ENCODE measurements at places on chromosomes 12 and 14. TPM values are rescaled to one million over a fixed set of nuclear protein-coding genes. Genes with fewer than 3 reads are reported as not detected.

The LBHD2 gene
- not detected for total RNA-seq

DNA sequence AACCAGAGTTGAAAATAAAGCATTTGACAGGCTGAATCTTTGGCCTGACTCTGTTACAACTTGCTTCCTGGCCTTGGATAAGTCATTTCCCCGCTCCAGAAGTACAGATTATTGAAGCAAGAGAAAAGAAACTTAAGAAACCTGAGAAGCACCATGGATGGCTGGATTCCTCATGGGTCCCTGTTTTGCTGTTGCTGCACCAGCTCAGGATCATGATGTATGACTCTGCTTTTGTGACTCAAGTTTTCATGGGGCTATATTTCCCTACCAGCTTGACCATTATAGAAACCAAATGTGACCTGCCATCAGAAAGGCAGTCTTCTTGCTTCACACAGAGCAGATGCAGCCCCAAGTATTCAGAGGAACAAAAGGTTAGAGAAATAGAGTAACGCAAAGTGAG is 921.8 kb downstream of the BCL11B start:
- no peak for DNase-seq

- DNase-seq = no peak
These were observed 111.9 kb upstream of the CCDC175 start for GRCh38 chr14:59688224-59689170.

The ENDOU gene
- 0.89 TPM for total RNA-seq

DNA sequence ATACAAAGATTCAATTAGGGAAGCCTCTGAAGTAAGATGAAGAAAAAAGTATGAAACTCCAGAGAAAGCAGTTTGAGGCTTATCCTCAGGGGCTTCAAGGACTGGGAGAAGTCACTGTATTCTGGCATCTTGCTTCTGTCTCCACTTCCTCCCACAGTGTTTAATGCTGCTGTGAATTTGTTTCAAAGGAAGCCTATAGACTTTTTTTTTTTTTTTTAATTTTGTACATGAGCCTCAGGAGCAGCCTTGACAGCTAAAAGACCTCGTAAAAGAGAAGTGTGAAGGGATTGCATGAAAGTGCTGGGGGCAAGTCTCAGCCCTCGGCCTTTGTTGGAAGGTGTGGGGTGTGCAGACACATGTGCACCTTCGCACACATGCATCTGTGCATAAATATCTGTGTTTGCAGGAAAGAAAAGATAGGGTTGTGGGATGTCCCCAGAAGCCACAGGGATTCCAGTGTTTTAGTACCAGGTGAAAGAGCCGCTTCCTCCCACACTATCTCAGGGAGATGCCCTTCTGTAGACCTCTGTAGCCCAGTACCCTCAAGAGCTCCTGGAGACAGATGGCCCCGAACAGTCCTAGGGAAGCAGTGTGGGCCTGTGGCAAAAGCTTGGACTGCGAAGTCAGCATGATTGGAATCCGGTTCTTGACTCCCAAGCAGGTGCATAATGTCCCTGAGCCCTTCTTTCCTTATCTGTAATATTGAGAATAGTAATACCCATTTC is 193.5 kb upstream of the BCL2L14 start:
- no peak for DNase-seq

The KRT6A gene
- 28.7 TPM for total RNA-seq

The PTPN21 gene
- total RNA-seq = 20.3 TPM

GRCh38 chr12:124564232-124564958 is 3.0 kb downstream of the NCOR2 start:
- no peak for DNase-seq

The CCDC197 gene
- not detected for total RNA-seq

- DNase-seq = no peak
These were observed 40.2 kb downstream of the PLEKHG7 start for GRCh38 chr12:92743026-92743425.

DNA sequence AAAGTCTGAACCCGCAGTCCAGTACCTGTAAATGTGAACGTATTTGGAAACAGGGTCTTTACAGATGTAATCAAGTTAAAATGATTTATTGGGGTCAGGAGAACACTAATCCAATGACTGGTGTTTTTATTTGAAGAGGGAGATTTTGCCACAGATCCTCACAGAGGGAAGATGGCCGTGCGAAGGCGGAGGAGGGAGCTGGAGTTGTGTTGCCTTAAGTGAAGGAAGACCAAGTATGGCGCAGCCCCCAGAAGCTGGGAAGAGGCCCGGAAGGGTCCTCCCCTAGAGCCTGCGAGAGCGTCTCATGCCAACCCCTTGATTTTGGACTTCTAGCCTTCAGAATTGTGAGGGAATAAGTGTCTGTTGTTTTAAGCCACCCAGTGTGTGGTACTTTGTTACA is 102.8 kb upstream of the NUDT4 start:
- no peak for DNase-seq

DNA sequence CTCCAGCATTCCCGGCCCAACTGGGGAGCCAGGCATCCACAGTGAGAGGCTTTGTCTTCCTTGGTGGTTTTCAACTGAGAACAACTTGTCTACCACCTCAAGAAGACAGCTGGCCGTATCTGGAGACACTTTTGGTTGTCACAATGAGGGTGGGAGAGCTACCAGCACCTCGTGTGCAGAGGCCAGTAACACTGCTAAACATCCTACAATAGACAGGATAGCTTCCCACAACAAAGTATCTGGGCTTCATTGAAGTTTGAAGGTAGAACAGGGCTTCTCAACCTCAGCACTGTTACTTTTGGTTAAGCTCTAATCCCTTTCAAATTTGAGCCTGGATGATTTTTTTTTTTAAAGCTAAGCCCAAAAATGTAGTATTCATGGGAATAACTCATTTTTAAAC is 10.9 kb downstream of the SLC7A8 start:
- no peak for DNase-seq

The MYL2 gene
- total RNA-seq = 6.2 TPM

The PLEKHD1 gene
- total RNA-seq = 0.10 TPM

- DNase-seq = no peak
These were observed 10.8 kb downstream of the RBM19 start for GRCh38 chr12:113955109-113955970.

The GALNT9 gene
- total RNA-seq = 0.44 TPM

The HDAC7 gene
- 144 TPM for total RNA-seq

The C14orf132 gene
- 6.7 TPM for total RNA-seq

GRCh38 chr12:32446316-32447119 is 47.2 kb downstream of the FGD4 start:
- DNase-seq = no peak
